Stimulated activated CD4-positive, alpha-beta T cell treated with anti-CD3 and anti-CD28 coated beads, Interleukin-4, amount 100 ng/mL, for 4 hours (primary cell): ENCODE measurements at places on chromosomes 2 and 18.
A peak's percentile ranks its signal among the peaks of the same experiment; 100 is the strongest.

GRCh38 chr2:175181104-175181876 is at the start of gene ATP5MC3:
Gene ATP5MC3, minus strand, starts transcription at chr2:175181710. Its CDS starts 317 bp downstream, at chr2:175181393.
- peak; percentile 90 for DNase-seq

DNA sequence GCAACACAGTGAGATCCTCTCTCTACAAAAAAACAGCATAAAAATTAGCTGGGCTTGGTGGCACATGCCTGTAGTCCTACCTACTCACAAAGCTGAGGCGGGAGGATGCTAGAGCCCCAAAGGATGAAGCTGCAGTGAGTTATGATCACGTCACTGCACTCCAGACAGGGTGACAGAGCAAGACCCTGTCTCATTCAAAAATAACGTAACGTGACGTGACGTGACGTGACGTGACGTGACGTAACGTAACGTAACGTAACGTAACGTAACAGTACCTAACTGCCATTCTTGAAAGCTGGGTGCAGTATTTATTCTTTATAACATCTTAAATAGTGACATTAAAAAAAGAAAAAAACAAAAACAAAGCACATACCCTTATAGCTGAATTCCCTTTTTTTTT is 51.7 kb downstream of the NOL10 start:
- no peak for DNase-seq

DNA sequence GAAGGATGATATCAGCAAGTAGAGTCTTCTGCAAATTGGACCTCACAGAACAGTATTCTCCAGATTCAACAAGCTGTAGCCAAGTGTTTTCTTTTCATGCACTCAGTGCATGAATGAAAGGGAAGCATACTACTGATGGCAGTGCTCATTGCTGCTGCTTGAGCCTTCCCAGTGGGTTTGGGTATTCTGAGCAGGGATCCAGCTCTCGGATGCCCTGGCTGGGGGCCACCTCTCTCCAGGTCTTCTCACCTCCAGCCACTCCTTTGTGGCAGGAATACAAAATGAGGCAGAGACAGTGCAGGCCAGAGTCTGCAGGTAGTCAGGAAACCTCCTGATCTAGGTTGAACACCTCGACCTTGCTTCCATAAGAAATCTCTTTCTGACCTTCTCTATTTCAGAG is 390.4 kb upstream of the CELF4 start:
- no peak for DNase-seq

- peak; percentile 56 for DNase-seq
These were observed 15.9 kb upstream of the ATP6V1B1 start for GRCh38 chr2:70919672-70920366.

GRCh38 chr2:113183703-113184102 is 9.9 kb downstream of the PSD4 start:
- DNase-seq: no peak

- DNase-seq: no peak
These were observed 20.7 kb downstream of the DTNA start for GRCh38 chr18:34730774-34731173.

DNA sequence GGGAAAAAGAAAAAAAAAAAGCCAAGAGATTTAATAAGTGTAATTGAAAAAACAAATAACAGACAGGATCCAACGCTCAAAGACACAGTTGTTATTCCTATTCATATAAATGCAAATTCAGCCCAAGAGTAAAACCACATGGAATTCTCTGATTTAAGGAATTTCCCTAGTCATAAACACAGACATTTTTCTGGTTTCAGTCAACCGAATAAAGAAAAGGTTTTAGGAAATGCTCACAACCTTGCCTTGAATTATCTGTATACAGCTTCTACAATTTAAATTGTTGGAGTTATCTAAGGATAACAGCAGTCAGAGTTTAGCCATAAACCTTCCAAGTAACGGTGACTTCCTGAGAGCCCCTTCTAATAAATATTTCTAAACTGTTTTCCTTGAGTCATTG is 122.7 kb downstream of the VWC2L start:
- no peak for DNase-seq

GRCh38 chr2:153405196-153405595 is 73.4 kb downstream of the RPRM start:
- no peak for DNase-seq

DNA sequence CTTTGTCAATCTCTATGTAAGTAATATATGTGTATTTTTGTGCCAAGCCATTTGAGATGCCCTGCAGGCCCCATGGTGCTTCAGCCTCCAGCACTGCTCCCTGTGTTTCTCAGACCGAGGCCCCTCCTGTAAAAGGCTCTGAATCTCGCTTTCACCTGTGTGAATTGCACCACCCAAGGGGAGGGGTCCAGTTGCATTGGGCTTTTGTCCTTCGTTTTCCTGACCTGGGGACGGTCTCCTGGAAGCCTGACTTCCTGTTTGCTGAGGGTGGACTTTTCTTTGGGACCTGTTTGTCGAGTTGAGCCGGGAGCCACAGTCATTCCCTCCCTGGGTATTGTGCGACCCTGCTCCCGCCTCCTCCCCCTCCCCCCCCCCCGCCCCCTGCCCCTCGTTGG is 48.9 kb downstream of the AGAP1 start:
- no peak for DNase-seq

GRCh38 chr2:174013315-174013751 is 48.2 kb upstream of the SP3 start:
- no peak for DNase-seq

- DNase-seq: no peak
These were observed 71.1 kb upstream of the FMNL2 start for GRCh38 chr2:152263911-152264310.

DNA sequence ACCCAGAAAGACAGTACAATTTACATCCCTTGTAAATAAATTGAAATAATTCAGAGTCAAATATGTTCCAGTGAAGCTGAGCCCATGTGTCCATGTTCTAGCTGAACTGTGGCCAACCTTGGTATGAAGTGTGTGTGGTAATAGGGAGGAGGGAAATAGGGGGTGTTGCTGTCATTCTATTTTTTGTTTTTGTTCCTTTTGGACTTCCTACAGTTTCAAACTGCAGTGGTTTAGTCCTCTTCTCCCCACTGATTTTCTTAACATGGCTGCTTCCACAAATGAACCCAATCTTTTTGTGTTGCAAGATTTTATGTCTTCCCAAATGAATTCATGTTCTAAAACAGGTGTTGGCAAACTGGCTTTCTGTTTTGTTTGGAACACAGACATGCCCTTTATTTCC is 156.9 kb downstream of the CCBE1 start:
- no peak for DNase-seq

DNA sequence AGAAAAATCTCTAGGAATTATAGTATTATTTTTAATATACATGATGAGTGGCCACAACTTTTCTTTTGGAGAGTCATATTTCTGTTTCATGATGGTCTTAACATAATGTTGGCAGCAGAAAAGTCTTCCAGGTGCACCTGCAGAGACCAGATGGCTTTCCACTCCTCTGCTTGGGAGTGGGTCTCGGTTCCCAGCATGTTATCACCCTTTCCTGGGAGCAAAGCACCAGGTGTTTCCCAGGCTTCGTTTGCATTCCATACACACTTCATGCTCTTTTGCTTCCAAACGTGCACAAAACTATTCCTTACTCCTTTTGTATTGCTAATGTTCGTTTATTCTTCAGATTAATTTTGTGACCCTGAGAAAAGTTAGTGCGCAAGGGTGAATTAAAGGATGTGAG is 305.2 kb downstream of the CDH2 start:
- no peak for DNase-seq

- DNase-seq: no peak
These were observed 12.4 kb upstream of the SAP130 start for GRCh38 chr2:128040166-128040771.

DNA sequence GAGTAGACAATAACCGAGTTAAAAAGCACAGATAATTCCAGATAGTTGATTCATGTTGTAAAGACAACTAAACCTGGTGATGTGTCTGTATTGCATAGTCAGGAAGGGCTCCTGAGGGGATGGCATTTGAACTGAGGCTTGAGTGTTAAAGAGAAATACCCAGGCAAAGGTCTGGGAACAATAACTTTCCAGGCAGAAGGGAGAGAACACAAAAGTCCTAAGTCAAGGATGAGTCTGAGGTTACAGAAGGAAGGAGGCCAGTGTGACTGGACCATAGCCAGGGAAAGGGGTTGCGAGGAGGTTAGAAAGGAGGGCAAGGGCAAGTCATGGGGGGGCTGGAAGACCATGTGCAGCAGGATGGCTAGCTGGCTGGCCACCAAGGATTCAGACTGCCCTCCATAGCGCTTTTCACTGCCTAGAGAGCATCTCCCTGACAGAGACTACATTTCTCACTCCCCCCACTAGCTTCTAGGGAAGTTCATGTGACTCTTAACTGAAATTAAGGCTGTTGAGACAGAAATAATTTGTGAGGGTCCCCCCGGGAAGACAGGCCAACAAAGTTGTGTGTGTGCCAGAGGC is 135.5 kb upstream of the CREB1 start:
- DNase-seq: no peak

- DNase-seq: no peak
These were observed 19.8 kb downstream of the RNU2-63P start for GRCh38 chr2:87996570-87996969.

GRCh38 chr2:72145658-72146329 is 1.9 kb downstream of the CYP26B1 start:
- peak; percentile 0 for DNase-seq

DNA sequence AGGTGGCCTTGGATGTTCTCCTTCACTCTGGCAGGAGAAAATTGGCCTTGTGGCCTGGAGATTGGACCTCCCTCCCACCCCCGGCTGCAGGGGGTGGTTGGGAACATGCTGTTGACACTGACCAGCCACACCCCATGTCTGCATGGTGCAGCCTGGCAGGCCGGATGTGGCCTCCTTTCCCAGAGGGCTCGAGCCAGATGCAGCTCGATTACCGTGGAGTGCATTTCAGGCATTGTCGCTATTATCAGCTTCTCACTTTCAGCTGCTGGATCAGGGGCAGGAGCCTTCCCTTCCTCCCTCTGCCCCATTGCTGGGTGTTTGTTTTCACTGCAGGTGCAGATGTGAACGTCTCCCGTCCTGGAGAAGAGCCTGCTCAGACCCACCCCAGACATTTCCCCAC is 211.0 kb upstream of the SIX2 start:
- no peak for DNase-seq

GRCh38 chr2:47601568-47601967 is 181.4 kb upstream of the MSH6 start:
- DNase-seq: no peak

- DNase-seq: peak; percentile 43
These were observed 60.1 kb upstream of the GLI2 start for GRCh38 chr2:120675460-120676130.

GRCh38 chr18:47993409-47993808 is 63.0 kb upstream of the SMAD2 start:
- no peak for DNase-seq

DNA sequence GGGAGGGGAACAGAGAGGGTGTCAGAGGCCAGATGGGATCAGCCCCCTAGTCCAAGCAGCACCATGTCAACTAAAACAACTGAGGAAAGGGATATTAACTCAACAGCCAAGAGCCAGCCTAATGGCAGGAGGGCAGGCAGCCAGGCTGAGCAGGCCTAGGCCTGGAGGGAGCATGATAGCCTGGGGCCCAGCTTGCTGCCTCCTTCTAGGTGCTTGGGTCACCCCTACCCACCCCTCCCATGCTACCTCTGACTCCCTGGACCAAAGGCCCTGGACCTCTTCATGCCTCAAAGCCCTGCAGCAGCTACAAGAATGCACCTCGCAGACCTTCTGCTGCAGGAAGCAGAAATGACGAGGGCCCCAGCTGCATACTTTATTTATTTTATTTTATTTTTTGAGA is 22.1 kb upstream of the TNS1 start:
- no peak for DNase-seq

DNA sequence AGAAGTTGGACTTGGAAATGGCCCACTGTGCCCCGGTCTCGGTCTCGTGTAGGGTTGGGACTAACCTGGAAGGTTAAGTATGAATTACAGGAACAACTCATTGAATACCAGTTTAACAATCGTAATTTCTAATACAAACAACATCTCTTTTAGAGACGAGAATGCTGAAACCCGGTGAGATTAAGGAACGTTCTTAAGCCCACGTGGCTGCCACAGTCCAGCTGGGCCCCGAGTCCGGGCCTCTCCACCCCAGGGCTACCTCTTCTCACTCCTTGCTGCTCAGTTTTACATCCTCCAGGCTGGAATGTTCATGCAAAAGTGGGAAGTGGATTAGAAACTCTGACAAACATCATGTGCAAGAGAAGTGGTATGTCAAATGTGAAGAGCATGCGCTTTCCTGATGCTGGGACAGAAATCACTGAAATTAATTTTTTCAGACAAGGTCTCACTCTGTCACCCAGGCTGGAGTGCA is 29.4 kb downstream of the NGEF start:
- DNase-seq: no peak

DNA sequence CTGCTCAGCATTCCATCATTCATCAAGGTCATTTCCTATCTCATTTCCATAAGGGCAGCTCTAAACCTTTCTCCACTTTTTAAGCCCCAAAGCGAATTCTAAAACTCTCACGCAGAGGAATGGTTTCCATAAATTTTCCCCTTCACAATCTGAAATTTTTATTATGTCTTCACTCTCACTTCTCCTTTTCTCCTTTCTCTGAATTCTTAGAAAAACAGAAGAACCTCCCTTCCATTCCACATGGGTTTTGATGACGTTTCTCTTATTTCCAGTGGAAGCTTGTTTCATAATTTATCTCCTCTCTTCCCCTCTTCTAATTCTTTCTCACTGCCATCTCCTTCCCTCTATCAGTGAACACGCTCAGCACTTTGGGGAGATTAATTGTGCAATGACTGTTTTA is 97.3 kb downstream of the SPATS2L start:
- DNase-seq: no peak
